ENCODE measurements at places on chromosomes 11 and 22. TPM values are rescaled to one million over a fixed set of nuclear protein-coding genes. Genes with fewer than 3 reads are reported as not detected.

DNA sequence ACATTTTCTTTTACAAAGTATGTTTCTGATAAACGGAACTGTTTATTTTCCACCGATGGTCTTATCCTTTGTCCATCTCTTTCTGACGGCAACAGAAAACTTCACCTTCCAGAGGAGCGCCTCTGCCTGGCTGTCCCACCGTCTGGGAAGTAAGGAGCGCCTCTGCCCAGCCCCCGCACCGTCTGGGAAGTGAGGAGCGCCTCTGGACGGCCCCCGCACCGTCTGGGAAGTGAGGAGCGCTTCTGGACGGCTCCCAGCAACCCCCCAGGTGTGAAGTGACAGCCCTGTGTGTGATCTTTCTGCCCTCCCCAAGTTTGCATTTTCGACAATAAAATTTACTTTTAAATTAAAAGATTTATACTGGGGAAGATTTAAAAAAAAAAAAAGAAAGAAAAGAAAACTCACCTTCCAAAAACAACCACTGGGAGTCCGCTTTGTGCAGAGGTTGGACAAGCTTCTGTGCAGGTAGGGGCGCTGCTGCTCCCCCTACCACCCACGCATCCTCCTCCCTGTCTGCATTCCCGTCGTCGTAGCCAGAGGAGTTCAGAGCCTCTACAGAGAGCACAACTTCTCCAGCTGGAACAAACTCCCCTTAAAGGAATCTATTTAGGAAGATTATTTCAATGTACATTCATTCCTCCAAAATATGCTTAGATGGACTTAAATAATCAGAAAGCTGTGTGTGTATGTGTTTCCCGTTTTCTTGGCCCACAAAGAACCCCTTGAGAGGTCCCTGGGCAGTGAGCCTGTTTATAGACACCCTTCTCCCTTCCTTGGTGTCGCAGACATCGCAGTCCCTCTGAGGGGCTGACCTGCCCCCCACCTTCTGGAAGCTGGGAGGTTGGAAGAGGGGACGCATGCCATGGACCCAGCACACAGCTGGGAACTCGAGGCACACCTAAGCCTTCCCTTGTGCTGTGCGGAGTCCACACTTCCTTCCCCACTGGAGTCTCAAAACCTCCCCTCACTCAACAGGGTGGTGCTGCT lies 849 bp upstream of the APOBEC3B start:
- no peaks in the 10 kb centered on the region for H3K36me3 ChIP-seq
- H3K27me3 ChIP-seq: no peaks in the 10 kb centered on the region
- no peak overlapping the region for H3K4me3 ChIP-seq
- peak; percentile 55 for DNase-seq
- no peaks in the 10 kb centered on the region for H3K4me1 ChIP-seq
- H3K27ac ChIP-seq: peak overlapping the region; percentile 55

DNA sequence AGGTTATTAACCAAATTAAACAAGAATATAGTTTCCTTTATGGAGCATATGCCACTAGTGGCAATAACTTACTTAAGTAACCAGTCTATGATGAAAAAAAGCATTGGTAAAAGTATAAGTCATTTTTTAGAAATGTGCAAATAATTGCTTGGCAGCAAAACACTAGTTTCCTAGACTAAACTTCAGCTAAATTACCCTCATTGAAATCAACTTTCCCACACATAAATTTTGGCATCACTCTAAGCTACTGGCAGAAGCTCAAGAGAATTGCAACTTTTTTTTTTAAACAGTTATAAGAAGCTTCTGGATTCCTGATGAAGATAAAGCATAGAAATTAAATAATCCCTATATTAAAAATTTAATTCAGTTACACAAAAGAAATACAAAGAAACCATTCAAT lies 12.5 kb downstream of the CCDC34 start:
- H3K27ac ChIP-seq: no peak overlapping the region
- no peak for DNase-seq
- no peaks in the 10 kb centered on the region for H3K27me3 ChIP-seq
- no peak overlapping the region for H3K4me3 ChIP-seq

DNA sequence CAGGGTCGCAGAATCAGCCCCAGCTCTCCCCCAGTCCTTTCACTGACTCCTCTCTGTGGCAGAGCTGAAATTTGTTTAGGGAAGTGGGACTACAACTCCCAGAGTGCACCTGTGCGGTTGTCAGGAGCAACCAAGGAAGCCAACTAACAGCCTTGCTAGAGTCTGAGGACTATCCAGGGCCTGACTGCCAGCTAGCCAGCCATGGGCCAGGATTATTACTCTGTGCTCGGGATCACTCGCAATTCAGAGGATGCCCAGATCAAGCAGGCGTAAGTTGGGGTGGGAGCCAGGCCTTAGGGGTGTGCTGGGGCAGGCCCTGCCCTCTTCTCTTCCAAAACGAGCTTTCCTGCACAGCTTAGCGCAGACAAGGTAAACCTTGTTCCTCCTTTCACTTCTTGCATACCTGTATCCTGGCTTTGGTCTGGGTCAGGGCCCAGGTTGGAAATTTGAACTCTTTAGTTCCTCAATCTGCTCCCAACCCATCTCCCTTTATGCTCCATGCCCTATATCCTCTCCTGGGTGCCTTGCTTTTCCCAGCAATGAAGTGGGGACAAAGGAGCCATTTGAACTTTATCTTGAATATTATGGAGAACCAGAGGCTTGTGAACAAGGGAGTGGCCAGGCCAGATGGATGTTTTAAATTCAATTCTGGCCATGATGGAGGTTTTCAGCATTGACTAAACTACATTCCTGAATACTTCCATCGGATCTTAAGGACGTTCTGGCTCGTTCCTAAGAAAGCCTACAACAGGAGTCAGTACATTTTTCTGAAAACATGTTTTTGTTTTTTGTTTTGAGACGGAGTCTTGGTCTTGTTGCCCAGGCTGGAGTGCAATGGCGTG lies at the start of gene DNAJB13:
Gene DNAJB13 (plus strand): TSS at position 158 of the 842 bp plus-strand sequence. CDS start 44 bp downstream, at position 202.
- H3K4me1 ChIP-seq: no peaks in the 10 kb centered on the region
- no peak for DNase-seq
- H3K27ac ChIP-seq: no peak within 1 kb of the TSS
- no peaks in the 10 kb centered on the region for H3K27me3 ChIP-seq
- no peak within 1 kb of the TSS for H3K4me3 ChIP-seq

DNA sequence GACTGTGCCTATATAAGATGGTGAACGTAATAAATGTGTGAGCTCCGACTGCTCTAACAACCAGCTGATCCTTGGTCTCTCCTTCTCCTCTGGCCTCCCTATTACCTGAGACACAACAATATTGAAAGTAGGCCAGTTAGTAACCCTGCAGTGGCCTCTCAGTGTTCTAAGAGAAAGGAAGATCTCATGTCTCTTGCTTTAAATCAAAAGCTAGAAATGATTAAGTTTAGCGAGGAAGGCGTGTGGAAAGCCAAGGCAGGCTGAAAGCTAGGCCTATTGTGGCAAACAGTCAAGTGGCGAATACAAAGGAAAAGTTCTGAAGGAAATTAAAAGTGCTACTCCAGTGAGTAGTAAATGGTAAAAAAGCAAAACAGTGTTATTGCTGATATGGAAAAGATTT lies 39.5 kb downstream of the HIPK3 start:
- no peak overlapping the region for H3K27ac ChIP-seq
- H3K4me1 ChIP-seq: no peaks in the 10 kb centered on the region
- no peaks in the 10 kb centered on the region for H3K27me3 ChIP-seq
- H3K36me3 ChIP-seq: no peaks in the 10 kb centered on the region
- H3K4me3 ChIP-seq: no peak overlapping the region
- DNase-seq: no peak

- H3K4me1 ChIP-seq: peaks cover 7% of the 10 kb centered on the region
- peak overlapping the region; percentile 34 for H3K27ac ChIP-seq
- H3K4me3 ChIP-seq: no peak overlapping the region
- peaks cover 46% of the 10 kb centered on the region for H3K36me3 ChIP-seq
- no peaks in the 10 kb centered on the region for H3K27me3 ChIP-seq
Observed at GRCh38 chr11:64764753-64765152, 5.0 kb upstream of the PYGM start.

DNA sequence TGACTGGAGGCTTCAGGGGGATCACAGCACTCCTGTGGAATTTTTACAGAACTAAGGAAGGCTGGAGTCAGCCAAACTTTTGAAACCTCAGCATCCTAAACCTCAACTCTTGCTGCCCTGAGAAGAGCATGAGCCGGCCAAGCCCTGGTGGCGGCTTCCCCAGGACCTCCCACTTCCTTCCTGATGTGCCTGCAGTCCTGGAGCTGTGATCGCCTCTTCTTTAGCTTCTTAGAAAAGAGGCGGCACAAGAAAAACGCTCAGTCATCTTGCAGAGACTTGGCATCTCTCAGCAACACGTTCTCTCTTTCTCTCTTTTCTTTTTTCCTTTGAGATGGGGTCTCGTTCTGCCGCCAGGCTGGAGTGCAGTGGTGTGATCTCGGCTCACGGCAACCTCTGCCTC lies 40.4 kb upstream of the AMPD3 start:
- DNase-seq: no peak
- no peak overlapping the region for H3K27ac ChIP-seq
- H3K27me3 ChIP-seq: no peaks in the 10 kb centered on the region
- H3K36me3 ChIP-seq: no peaks in the 10 kb centered on the region

- H3K27me3 ChIP-seq: no peaks in the 10 kb centered on the region
- H3K36me3 ChIP-seq: no peaks in the 10 kb centered on the region
- H3K4me1 ChIP-seq: no peaks in the 10 kb centered on the region
- H3K27ac ChIP-seq: no peak overlapping the region
- H3K4me3 ChIP-seq: no peak overlapping the region
Observed at GRCh38 chr11:104120493-104121137, 43.3 kb downstream of the PDGFD start.

DNA sequence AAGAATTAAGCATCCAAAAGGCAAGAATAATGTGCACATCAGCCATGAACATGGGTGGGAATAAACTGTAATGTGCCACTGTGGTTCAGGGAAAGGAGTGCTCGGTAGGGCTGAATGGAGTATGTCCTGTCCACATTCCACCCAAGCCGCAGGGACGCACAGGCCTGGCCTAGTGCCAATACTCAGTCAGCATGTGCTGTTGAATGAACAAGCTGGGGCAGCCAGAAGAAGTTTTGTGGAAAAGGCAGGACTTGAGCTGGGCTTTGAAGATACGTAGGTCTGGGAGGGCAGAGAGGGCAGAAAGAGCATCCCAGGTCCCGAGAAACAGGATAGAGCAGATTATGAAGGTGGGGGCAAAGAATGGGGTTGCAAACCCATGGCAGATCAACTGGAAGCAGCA lies 60.0 kb upstream of the PLET1 start:
- no peaks in the 10 kb centered on the region for H3K36me3 ChIP-seq
- no peak overlapping the region for H3K4me3 ChIP-seq
- no peak overlapping the region for H3K27ac ChIP-seq
- DNase-seq: peak; percentile 57
- H3K27me3 ChIP-seq: no peaks in the 10 kb centered on the region
- peaks cover 8% of the 10 kb centered on the region for H3K4me1 ChIP-seq

DNA sequence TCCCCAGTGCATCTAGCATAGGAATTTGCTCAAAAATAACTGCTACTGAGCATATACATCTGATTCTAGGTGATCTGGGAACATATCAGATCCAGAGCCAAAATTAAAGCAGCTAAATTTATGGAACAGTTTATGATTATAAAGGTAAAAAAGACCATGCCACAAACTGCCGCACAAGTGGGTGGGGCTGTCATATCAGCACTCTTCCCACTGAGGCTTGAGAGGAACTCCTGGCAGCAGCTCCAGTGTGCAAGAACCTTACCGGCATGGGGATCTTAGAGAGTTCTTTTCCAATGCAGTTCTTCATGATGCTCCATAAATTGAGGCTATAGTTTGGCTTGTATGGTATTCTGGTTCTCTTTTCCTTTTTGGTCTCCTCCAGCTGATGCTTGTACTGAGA lies 15.3 kb downstream of the OSBP start:
- no peak for DNase-seq
- no peak overlapping the region for H3K27ac ChIP-seq
- H3K27me3 ChIP-seq: no peaks in the 10 kb centered on the region
- H3K4me1 ChIP-seq: no peaks in the 10 kb centered on the region

- no peaks in the 10 kb centered on the region for H3K27me3 ChIP-seq
- no peak for DNase-seq
- no peak overlapping the region for H3K27ac ChIP-seq
- H3K4me1 ChIP-seq: no peaks in the 10 kb centered on the region
- H3K36me3 ChIP-seq: no peaks in the 10 kb centered on the region
Observed at GRCh38 chr11:76885390-76886097, 24.8 kb downstream of the ACER3 start.

GRCh38 chr22:27566602-27567001 lies 235.0 kb downstream of the MN1 start:
- no peak overlapping the region for H3K4me3 ChIP-seq
- H3K36me3 ChIP-seq: no peaks in the 10 kb centered on the region
- no peaks in the 10 kb centered on the region for H3K4me1 ChIP-seq
- no peaks in the 10 kb centered on the region for H3K27me3 ChIP-seq
- no peak overlapping the region for H3K27ac ChIP-seq
- no peak for DNase-seq

- H3K27ac ChIP-seq: no peak overlapping the region
- DNase-seq: no peak
- no peaks in the 10 kb centered on the region for H3K4me1 ChIP-seq
- no peaks in the 10 kb centered on the region for H3K27me3 ChIP-seq
- no peaks in the 10 kb centered on the region for H3K36me3 ChIP-seq
Observed at GRCh38 chr11:33135216-33135615, 26.1 kb downstream of the CSTF3 start.

DNA sequence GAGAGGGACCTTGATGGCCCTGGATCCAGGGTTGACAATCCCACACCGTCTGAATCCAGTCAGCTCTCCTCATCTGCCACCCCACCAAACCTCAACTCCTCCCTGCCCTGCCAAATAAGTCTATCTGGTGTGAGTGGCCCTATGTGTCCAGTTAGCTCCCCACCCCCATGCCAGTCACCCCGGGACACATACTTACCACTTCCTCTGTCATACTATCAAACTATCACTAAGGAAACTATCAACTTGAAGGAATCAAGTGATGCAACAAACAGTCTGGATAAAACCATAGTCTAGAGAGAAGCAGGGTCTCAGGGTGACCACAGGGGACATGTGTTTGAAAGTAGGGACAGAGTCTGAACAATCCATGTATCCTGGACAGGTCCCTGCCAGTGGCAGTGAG lies 13.2 kb upstream of the CSF2RB start:
- H3K4me3 ChIP-seq: no peak overlapping the region
- H3K27ac ChIP-seq: no peak overlapping the region
- no peaks in the 10 kb centered on the region for H3K4me1 ChIP-seq
- H3K27me3 ChIP-seq: no peaks in the 10 kb centered on the region

- H3K4me3 ChIP-seq: no peak overlapping the region
- H3K27ac ChIP-seq: no peak overlapping the region
- no peaks in the 10 kb centered on the region for H3K36me3 ChIP-seq
- no peaks in the 10 kb centered on the region for H3K27me3 ChIP-seq
- DNase-seq: no peak
Observed at GRCh38 chr11:131581046-131581445, 210.6 kb downstream of the NTM start.

DNA sequence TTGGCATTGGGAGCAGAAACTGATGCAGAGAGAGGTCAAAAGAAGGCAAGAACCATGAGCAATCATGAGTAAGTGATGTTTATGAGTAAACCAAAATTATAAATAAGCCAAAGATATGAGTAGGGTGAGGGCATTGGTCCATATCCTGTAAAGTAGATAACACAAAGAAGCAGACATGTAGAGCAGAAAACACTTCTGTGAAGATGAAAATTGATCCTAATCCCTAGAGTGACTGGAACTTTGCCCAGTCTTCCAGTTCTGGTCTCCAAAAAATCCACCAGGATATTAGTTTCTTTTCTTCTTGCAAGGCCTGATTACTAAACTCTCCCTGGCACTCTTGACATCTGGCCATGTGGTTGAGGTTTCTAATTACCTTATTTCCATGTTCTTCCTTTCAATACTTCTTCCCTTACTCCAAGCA lies 13.7 kb upstream of the DRD2 start:
- H3K27ac ChIP-seq: no peak overlapping the region
- no peak for DNase-seq
- no peaks in the 10 kb centered on the region for H3K36me3 ChIP-seq

GRCh38 chr11:25758145-25758661 lies 573.7 kb upstream of the ANO3 start:
- H3K4me1 ChIP-seq: no peaks in the 10 kb centered on the region
- H3K27ac ChIP-seq: no peak overlapping the region
- no peaks in the 10 kb centered on the region for H3K36me3 ChIP-seq

GDPD4 gene
- not detected for total RNA-seq

MYBPC3 gene
- total RNA-seq: not detected

PRG3 gene
- not detected for total RNA-seq
